RCC 7860 (cell line): ENCODE measurements at places on chromosomes 6 and 20.

DNA sequence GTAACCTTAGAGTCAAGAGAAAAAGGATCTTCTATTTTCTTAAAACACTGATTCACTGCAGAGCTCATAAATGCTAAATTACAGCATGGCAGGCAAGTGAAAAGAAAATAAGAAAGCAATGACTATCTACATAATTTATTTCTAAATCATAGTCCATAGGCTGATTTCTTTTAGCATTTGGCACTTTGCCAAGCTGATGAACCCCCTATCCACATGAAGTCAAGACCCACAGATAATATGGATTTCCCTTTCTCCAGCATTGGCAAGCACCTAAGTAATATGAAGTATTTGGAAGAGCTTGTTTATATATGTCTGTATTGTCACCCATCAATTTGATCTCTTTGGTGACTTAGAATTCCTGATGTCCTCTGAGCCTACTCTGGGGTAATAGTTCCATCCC is 47.9 kb upstream of the MRAP2 start:
- DNase-seq: no peak

GRCh38 chr20:24951536-24952083 is 2.5 kb downstream of the CST7 start:
- no peak for DNase-seq

GRCh38 chr6:26420688-26421171 is 18.7 kb downstream of the BTN3A1 start:
- DNase-seq: peak; percentile 5

DNA sequence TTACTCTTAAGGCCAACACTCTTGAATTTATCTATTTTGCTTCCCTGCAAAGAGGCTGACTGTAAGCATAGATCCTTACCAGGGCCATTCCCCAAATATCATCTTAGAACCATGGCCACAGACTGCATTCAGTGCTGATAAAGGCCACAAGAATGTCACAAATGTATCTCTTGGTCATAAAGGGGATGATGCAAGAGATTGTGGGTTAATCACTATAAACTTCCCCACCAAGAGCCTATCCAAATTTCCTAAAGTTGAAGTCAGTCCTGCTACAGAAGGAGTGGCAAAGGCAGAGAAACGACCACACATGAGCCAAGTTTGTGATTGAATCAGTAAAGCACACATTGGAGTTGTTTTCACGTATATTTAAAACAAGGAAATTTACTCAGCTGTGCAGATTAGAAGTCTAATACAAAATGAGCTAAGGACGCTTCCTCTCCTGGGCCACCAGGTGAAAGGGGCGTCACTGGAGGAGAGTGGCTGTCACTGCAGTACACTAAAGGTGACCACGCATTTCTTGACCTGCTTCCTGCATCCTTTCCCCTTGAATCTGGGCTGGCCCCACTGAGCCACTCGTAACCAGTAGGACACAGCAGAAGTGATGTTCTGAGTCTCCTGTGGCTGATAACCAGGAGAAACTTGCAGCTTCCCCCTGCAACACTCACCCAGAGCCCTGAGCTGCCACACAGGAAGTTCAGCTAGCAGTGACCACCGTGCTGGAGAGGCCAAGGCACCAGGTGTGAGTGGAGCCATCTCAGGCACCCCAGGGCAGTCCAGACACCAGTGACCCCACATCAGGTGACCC is 181.9 kb downstream of the SYNDIG1 start:
- DNase-seq: peak; percentile 93

DNA sequence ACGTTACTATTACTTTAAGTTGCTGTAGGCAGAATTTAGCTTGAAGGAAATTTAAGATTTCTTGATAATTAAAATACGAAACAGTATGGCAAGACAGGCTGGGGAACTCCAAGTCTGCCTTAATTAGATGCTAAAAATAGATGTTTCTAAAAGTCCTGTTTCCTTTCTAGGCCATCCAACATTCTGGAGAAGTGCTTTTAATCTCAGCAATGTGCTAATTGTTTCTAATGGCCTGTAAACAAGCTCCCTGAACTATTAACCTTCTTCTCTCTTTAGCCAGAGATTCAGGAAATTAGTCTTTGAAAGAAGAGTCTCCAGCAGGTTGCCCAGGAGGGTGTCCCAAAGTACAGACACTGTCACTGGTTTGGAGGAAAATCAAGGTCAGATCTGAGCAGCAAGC is 677.3 kb upstream of the AGPAT4 start:
- DNase-seq: no peak
